ENCODE measurements at places on chromosomes 2 and 18.

GRCh38 chr2:43714164-43714563 is 37.9 kb upstream of the C1GALT1C1L start:
- DNase-seq, result no peak

GRCh38 chr2:25315316-25315680 is 26.4 kb downstream of the DNMT3A start:
- DNase-seq, result no peak

DNA sequence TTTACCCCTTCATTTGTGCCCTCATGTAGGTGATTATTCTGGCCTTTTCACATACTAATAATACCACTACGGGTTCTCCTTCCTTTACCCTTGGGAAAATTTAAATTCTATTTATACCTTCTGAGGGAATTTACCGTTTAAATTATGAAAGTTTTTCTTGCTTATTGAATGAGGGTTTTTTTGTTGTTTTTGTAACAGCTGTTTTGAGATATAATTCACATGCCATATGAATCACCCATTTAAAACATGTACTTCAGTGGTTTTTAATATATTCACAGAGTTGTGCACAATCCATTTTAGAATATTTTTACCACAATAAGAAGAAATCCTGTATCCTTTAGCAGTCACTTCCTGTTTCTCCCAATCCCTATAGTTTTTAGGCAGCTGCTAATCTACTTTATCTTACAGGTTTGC is 54.7 kb downstream of the EML4 start:
- no peak for DNase-seq

- no peak for DNase-seq
Measured at GRCh38 chr2:8926356-8926755, 77.1 kb downstream of the MBOAT2 start.

DNA sequence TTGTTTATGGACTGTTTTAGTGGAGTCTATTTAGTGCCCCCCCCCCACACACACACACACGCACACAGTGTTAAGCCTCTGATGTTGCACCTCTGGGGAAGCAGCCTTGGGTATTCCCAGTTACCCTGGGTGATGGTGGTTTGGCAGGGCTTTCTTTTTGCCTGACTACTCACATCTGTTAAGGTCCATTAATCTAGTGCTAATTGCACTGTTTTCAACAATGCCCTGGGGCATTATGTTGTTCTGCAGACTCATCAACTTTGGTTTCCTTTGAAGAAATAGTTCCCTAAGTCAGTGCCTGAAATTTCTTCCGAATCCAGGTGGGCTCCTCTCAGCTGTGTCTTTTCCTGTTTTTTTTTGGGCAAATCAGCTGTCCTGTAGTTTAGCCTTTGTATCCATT is 34.7 kb downstream of the SPOPL start:
- no peak for DNase-seq
